Uterus (tissue), 4 donors: ENCODE measurements at places on chromosomes 12 and 14.

GRCh38 chr12:132269271-132269968 is 60.0 kb downstream of the GALNT9 start:
- no peak for DNase-seq

GRCh38 chr12:123149501-123150274 is 1.2 kb downstream of the PITPNM2 start:
- no peak for DNase-seq

DNA sequence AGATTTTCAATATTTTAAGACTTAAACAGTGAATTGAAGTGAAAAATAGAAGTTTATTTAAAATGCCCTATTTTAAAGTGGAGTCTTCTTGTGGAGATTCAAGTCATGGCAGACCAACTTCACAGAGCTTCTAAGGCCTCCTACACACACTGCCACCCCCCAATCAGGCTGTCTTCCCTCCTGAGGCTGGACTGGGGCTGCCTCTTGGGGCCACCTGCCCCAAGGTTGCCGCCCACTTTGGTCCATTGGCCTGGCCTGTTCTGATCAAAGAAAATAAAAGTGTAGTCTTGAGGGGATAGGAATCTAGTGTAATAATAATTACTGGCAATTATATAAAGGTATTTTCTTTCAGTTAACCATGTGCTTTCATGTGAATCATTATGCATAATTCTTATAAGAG is 1.3 kb downstream of the GOLT1B start:
- no peak for DNase-seq

DNA sequence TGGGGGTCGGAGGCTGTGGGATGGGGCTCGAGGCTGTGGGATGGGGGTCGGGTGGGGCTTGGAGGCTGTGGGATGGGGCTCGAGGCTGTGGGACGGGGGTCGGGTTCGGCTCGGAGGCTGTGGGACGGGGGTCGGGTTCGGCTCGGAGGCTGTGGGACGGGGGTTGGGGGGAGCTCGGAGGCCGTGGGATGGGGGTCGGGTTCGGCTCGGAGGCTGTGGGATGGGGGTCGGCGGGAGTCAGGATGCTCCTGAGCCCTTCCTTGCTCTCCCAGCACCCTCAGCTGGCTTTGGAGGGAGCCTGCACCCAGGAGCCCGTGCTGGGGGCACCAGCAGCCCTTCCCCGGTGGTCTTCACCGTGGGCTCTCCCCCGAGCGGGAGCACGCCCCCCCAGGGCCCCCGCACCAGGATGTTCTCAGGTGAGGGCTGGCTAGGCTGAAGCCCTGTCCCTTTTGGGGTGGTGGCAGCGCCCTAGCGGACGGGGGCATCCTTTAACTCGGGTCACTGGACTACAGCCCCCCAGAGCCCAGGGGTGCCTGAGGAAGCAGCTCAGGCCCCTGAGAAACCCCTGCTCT is 11.9 kb upstream of the PUS1 start:
- no peak for DNase-seq

DNA sequence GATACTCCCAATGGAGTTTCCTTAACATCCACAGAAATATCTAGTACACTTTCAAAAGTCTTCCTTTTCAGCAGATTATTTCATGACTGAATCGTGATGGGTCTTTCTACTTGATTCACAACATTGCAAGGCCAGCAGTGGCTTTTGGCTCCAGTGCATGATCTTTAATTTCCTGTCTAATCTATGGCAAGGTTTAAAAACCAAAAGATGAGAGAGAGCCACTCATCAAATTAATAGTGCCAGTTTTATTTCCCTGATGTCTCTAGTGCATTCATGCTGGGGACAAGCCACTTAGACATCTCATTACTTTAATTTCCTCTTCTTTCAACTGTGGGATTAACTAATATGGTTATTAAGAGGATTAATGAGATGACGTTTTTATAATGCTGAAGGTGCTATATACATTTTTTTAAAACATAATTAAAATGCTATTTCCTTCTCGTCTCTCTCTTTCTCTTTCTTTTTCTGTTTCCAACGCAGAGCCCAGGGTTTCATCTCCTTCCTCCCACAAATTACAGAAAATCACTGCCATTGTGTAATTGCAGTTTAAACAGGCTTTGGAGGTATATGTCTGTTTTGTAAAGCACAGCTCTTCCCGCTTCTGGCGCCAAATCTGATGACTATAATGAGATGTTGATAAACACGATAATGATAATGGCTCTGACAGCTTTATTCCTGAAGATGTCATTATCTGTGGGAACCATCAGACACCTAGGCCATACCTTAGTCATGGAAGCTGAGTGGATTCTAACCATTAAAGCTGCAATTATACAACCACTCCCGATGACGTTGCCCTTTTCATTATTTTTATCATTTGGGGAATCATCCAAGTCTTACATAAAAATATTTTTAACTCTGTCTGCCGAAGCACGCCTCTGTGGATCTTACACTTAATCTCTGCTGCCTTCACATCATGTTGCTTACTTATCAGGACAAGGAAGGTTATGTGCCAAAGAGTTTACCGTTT is 103.1 kb upstream of the PPM1H start:
- DNase-seq, result no peak

- DNase-seq, result no peak
These were observed 15.7 kb downstream of the FAR2 start for GRCh38 chr12:29164477-29165393.

DNA sequence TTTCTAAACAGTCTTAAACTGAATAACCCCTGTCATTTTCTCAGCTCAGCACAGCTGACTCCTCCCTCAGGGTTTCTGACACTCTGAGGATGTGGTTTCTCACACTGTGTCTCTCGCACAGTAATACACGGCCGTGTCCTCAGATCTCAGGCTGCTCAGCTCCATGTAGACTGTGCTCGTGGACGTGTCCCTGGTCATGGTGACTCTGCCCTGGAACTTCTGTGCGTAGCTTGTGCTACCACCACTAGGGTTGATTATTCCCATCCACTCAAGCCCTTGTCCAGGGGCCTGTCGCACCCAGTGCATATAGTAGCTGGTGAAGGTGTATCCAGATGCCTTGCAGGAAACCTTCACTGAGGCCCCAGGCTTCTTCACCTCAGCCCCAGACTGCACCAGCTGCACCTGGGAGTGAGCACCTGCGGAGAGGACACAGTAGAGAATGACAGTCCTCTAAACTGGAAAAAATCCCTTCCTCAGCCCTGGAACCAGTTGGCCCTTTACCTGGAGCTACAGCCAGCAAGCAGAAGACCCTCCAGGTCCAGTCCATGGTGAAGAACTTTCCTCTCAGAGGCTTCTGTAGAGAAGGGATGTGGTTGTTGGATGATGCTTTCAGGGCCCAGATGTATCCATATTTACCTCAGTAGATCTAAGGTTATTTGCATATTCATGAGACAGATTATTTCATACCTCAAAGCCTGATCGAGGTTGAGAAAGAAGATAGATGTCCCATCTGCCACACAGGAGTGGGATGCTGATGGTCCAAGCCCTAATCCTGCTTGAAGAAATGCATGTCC is 984.8 kb downstream of the TMEM121 start:
- no peak for DNase-seq

DNA sequence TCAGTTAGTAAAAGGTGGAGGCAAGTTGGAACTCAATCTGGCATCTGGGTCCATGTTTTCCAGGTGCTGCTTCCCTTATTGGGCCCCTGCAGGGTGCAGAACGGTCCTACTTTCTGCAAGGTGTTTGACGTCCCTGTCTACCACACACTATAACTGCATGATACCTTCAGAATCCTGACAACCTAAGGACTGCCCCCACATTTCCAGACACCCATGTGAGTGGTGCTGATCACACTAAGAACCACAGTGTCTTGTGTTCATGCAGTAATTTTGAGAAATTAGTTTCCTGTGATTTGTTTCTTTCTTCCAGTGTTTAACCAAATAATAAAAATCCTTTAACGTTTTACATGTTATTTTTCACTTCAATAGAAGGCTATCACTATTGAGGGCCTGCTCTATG is 121.1 kb upstream of the MDM1 start:
- no peak for DNase-seq

- no peak for DNase-seq
These were observed 1.3 kb downstream of the FGD6 start for GRCh38 chr12:95215949-95216348.

GRCh38 chr12:92828565-92828964 is 100.5 kb downstream of the EEA1 start:
- DNase-seq, result no peak

DNA sequence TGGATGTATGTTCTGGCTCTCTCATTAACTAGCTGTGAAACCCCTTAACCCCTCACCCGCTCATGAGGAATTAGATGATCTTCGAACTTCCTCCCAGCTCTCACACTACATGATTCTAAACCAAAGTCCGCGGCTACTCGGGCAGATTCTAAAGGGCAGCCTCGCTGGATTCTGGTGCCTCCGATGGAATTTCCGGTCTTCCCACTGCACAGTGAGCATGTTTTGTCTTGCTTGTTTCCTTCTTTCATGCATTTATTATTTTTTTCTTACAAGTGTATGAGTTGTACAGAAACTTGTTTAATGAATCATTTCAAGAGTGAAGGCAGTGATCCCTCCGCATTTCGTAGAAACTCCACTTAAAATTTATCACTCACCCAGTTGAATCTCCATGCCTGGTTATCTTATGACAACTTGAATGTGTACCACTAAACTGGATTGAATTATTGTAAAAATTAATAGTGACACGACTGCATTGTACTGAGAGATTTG is 4.5 kb upstream of the HCAR3 start:
- no peak for DNase-seq

GRCh38 chr12:131250028-131250950 is 296.6 kb downstream of the ADGRD1 start:
- peak; percentile 74 for DNase-seq

DNA sequence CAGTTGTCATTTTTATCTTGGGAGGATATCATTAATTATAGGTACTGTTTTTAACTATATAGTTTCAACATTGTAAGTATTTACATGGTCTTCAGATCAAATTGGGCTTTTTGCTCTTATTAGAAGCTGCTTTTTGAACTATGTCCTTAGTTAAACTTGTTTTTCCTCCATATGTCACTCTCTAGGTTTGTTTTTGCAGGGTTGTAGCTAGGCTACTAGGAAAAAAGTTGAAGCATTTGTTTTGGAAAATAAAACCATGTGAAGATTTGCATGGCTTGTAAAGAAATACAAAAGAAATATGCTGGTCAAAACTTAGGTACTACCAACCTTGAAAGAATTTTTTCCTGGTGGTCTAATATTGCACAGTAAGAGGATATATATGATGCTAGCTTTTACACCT is 3.4 kb downstream of the ARID2 start:
- no peak for DNase-seq

DNA sequence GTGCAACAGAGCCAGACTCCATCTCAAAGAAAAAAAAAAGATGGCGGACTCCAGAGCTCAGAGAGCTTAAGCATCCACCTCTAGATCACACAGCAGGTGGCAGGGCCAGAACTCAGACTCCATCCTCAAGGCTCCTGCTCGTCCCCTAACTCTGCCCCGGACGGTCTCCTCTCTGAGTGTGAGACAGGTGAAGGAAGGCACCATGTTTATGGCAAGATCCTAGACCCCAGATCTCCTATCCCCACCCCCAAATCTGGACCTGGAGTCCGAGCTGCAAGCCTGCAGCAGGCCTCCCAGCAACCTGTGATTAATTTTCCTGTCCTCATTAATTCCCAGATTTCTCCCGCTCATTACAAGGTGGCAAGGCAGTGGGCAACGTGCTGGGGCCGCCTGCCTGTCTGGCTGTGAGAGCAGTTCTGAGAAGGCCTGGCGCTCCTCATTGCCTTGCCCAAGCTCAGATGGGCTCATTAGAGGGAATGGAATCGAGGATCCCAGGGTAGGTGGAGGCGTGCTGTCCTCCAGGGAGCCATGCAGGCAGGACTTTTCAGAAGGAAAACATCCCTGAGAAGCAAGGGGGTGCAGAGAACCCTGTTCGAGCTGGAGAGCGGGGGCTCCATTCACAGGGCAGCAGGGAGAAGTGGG is 296.6 kb upstream of the RTL1 start:
- peak; percentile 8 for DNase-seq

DNA sequence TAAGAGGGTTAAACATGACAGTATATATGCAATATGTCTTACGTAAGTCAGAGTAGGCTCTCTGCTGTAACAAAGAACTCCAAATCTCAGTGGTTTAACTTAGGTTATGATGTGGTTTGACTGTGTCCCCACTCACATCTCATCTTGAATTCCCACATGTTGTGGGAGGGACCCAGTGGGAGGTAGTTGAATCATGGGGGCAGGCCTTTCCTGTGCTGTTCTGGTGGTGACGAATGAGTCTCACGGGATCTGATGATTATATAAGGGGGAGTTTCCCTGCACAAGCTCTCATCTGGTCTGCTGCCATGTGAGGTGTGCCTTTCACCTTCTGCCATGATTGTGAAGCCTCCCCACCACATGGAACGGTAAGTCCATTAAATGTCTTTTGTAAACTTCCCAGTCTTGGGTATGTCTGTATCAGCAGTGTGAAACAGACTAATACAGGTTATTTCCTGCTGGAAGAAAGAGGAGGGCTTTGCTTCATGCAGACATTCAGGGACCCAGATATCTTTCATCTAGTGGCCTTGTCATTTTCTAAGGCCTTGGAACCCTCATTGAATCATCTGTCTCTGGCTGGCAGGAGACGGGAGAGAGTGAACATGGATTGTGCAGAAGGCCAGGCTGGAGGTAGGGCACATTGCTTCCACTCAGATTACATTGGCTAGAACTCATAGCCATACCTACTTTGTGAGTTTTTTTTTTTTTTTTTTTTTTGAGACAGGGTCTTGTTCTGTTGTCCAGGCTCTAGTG is 96.1 kb downstream of the CRADD start:
- no peak for DNase-seq

- DNase-seq, result no peak
These were observed 3.2 kb upstream of the KRT7 start for GRCh38 chr12:52229836-52230343.

DNA sequence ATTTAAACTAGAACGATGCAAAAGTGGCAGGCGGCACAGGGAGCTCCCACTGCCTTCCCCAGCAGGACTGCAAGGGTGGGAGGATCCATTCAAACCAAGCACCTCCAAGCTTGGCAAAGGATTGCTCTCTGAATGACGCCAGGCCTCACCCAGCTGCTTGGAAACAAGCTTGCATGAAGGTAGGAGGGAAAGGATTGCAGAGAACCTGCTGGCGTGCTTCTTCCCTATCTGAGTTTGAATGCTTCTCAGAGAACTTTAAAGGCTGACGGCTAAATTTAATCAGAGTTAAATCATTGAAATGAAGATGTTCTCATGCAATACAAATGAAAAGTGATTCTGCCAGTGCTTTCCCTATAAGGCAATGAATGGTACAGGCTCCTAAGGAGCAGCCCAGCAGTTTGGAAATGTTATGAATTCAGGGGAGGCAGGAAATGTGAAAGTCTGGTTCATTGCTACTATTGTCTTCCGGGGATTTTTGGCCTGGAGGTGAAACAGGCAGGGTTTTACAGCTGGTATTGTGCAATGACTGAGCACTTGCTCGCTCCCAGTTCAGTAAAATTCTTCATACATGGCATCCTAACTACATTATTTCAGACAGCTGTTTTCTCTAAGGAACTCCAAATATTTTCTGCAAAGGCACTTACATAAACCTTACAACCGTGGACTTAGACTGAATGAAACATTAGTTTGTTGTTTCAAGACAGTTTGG is 31.9 kb upstream of the DUSP6 start:
- peak; percentile 63 for DNase-seq

DNA sequence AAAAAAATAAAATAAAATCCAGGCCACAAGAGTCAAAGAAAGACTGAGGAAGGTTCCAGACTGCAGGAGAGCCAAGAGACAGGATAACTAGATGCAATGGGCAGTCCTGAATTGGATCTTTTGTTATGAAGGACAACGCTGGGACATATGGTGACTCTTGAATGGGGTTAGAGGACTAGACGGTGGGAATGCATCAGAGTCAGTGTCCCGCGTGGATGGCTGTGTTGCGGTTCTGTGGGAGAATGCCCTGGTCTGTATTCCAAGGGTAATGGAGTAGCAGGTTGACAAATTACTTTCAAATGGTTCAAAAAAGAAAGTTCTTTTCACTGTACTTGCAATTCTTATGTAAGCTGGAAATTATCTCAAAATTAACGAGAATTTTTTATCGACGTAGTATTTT is 20.1 kb downstream of the SSH1 start:
- DNase-seq, result no peak
